Aortic smooth muscle cell (primary cell): ENCODE measurements at places on chromosomes 4 and X. TPM values are rescaled to one million over a fixed set of nuclear protein-coding genes. Genes with fewer than 3 reads are reported as not detected.

Gene CENPE
- 10.5 and 14.5 TPM in 2 replicates for total RNA-seq

Gene SCML1
- total RNA-seq, result 10.4 and 11.0 TPM in 2 replicates

Gene SUPT20HL2
- not detected in 2 replicates for total RNA-seq

Gene ZXDA
- 6.2 and 6.5 TPM in 2 replicates for total RNA-seq
